ENCODE measurements at places on chromosomes 1 and 21.

DNA sequence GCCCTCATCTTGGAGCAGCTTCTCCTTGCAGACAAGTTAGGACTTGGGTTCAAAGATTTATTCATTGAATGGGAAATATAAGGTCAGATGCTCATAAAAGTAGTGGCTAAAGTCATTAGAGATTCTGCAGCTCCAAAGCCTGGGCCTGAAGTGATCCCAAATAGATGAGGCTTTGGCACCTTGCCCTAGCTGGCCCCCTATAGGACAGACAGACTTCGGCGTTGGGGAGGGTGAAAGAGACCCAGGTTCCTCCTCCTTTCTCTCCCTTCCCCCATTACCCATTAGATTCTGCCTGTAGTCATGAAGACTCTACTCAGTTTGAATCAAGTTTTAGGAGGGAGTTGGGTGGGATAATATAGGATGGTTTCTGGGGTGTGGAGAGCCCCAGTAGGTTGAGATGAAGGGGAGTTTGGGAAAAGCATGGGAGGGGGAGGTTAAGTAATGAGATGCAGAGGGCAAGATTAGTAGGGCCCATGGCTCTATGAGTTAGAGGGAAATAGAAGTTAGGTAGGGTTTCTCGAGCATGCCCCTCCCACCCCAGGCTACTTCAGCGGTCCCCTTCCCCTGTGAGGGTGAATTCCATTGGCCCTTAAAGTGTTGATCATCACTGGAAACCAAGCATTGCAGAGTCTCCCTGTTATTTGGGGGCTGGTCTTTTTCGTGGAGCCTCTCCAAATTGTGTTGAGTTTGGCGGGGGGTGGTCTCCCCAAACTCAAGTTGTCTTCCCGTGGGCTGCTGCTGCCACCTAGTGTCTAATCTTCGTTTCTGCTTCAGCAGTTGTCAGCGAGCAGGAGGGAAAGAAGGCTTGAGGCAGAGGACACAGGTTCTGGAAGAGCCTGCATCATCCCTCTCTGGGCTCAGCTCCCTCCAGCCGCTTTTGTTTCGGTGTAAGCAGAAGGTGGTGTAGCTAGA lies 2.1 kb upstream of the AHDC1 start:
- H3K4me1 ChIP-seq, result peaks cover 21% of the 10 kb centered on the region
- DNase-seq, result peak; percentile 47
- H3K27me3 ChIP-seq, result no peaks in the 10 kb centered on the region
- H3K4me3 ChIP-seq, result no peak overlapping the region
- peak overlapping the region; percentile 54 for H3K27ac ChIP-seq

DNA sequence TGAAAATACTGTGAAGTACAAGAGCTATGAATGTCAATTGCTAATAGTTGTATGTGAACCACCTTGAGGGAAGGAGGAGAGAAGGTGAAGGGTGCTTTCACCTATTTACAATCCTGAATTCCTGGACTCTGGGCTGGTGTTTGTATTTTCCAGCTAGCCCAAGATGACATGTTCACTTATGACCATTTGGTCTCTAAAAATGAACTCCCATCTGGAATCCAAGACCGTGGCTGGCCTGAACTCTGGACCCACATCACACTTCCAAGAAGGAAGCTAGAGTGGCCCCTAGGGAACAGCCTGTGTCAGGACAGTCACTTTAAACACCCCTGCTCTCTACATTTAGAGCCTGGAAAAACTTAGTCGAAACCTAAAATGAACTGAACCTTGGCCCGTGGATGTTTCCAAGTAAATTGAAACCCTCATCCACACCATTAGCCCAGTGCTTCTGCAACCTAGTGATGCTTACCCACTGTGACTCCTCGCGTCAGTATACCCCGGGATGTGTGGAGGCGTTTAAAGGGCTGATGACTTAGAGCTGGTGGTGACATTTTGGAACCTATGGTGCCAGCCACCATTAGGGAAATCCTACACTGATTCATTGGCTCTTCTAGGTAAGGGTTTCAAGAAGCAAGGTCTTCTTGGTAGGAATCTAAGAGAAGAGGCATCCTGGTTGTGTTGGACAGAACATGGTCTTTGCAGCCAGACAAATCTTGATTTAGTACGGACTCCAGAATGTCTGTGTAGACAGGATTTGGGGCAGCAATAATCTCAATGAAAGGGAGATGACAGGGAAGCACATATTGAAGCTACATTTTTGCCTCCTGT lies 171.5 kb upstream of the IRF2BP2 start:
- no peaks in the 10 kb centered on the region for H3K36me3 ChIP-seq
- no peak overlapping the region for H3K4me3 ChIP-seq

DNA sequence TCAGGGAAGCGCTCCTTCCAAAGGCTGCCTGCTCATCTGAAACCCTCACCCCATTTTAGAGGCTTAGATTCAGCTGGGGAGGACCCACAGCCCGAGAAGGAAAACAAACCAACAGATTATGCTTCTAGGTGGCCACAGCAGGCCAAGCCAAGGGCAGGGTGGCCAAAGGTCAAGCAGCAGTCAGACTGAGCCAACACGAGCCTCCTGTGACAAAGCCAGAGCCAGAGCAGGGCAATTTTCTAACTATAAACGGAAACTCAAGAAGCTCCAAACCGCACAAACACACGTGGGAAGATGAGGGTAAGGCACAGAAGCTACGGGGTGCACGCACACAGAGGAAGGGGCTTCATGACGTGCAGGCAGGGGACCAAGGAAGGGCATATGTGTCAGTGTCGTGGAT lies 64.1 kb downstream of the PLEKHA6 start:
- no peaks in the 10 kb centered on the region for H3K27me3 ChIP-seq
- peaks cover 60% of the 10 kb centered on the region for H3K4me1 ChIP-seq
- no peaks in the 10 kb centered on the region for H3K36me3 ChIP-seq
- H3K27ac ChIP-seq, result no peak overlapping the region
- DNase-seq, result no peak
- peak overlapping the region; percentile 55 for H3K4me3 ChIP-seq

GRCh38 chr1:4428711-4429110 lies 225.7 kb upstream of the AJAP1 start:
- H3K27me3 ChIP-seq, result peaks cover 1% of the 10 kb centered on the region
- no peaks in the 10 kb centered on the region for H3K36me3 ChIP-seq
- H3K4me1 ChIP-seq, result no peaks in the 10 kb centered on the region

- DNase-seq, result no peak
- H3K4me1 ChIP-seq, result peaks cover 70% of the 10 kb centered on the region
- H3K4me3 ChIP-seq, result peak overlapping the region; percentile 44
- peaks cover 3% of the 10 kb centered on the region for H3K27me3 ChIP-seq
Measured at GRCh38 chr1:77416692-77417450, 135.1 kb downstream of the AK5 start.

Measured in HFFc6 (cell line).